ENCODE measurements at places on chromosomes 6 and 20.

- no peak for DNase-seq
Measured at GRCh38 chr20:44106615-44107014, 80.4 kb downstream of the JPH2 start.

- no peak for DNase-seq
Measured at GRCh38 chr20:47389867-47390347, 33.4 kb upstream of the ZMYND8 start.

DNA sequence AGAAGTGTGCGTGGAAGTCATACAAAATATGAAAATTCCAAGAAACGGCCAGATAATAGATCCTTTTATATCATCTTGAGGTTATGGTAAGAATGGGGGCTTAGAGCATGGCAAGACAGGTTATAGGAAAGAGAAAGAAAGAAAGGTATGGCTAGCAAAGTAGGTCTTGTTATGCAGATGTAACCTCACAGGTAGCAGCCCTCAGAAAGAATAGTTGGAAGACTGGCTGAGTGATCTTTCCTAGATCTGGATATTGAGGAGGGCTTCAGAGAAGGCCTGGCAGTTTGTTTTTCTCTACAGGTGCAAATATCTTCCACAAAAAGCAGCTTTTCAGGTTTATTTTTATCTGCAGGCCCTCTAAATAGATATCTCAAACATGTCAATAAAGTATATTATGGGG is 679.5 kb downstream of the KHDRBS2 start:
- DNase-seq = no peak

GRCh38 chr20:39248171-39248861 is 286.2 kb downstream of the DHX35 start:
- no peak for DNase-seq

DNA sequence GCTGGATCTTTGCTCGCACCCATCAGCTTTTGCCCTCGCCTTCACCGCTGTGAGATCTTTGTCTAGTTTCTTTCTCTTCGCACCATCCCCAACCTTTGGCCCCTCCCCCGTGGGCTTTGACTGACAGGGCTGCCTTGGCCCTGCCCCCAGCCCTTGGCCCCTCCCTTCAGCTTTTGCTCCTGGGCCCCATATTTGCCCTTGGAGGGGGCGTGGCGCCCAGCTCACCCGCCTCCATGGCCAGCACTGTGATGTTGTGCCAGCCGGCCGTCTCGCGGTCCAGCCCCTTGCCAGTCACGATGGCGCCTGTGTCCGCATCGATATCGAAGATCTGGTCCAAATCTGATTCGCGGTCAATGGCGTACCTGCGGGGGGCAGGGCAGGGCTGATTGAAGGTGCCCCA is 81.1 kb downstream of the CD40 start:
- no peak for DNase-seq

- no peak for DNase-seq
Measured at GRCh38 chr6:56923565-56923964, 31.3 kb upstream of the BEND6 start.

- DNase-seq = no peak
Measured at GRCh38 chr6:95741045-95741444, 163.7 kb downstream of the MANEA start.

DNA sequence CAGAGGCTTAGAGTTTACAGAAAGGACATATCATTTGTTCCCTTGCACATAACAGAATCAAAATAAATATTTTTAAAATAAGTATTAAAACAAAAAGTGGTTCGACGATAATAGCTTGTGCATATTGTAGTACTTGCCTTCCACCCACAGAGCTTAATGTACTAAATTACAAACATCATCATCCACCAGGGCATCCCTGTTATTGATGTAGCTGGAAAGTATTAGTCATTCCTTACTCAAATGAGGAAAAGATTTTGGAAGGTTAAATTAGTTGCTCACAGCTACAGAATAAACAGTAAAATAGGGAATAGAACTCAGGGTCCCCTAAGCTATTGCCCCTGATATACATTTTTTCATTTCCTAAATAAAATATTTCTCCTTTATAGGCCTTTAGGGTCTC is 150.3 kb downstream of the PTPRK start:
- DNase-seq = no peak

GRCh38 chr20:38109591-38110524 is 55.2 kb downstream of the TGM2 start:
- DNase-seq = no peak
